SHP77 (cell line): ENCODE measurements at places on chromosomes 6 and 20.

DNA sequence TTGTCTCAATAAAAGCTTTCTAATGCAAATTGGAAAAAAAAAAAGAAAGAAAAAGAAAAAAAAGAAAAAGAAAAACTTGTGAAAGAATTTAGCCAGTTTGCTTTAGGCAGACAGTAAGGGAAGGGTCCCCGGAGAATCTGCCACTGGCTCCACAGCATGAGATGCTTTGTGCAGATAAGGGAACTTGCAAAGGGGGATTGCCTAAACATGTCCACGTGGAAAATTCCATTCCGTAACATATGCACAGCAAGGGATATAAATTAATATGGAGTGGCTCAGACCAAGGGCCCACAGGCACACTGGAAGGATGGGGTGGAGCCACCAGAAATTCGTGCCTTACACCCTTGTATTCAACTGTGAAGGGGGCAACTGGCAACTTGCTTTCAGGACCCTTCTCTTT lies 45.4 kb downstream of the MKKS start:
- no peak for DNase-seq

DNA sequence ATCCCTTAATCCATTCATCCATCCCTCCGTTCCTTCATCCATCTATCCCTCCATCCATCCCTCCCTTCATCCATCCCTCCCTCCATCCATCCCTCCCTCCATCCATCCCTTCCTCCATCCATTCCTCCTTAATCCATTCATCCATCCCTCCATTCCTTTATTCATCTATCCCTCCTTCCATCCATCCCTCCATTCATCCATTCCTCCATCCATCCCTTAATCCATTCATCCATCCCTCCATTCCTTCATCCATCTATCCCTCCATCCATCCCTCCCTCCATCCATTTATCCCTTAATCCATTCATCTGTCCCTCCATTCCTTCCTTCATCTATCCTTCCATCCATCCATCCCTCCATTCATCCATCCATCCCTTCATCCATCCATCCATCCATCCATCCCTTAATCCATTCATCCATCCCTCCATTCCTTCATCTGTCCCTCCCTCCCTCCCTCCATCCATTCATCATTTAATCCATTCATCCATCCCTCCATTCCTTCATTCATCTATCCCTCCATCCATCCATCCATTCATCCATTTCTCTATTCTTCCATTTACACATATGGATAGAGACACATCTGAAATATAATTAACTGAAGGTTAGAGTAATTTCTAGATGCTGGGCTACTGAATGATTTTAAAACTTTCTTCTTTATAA lies 100.9 kb downstream of the TSHZ2 start:
- DNase-seq = no peak

DNA sequence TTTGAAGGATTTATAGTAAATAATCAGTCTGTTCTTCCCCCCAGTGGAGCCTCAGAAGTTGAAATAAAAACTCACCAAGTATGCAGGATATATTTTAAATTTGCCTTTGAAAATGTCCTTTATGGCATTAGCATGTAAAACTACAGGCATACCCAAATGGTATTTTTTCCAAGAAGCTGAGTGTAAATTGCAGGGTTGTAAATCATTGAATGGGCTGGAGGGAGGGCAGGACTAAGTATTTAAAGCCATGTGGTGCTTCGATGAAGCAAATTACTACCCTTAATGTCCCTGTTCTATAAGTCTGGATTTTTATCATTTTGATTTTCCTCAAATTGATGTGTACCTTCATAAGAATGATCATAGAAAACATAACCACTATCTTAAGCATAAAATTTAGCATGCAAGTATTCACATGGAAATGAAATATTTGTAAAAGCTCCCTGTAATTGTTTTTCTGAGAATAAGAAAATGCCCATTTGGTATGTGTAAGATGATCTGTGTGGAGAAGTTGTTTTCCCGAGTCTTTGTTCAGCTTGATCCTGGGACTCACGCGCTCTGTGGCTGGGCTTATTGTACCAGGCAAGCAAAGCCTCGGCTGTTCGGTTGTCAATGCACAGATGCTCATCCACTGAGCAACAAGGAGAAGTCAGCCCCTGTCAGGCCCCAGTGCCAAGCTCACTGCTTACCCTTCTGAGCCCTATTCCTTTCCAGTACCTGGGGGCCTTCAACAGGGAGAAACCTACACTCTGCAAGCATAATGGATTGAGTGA lies 66.7 kb downstream of the CD164 start:
- no peak for DNase-seq

- no peak for DNase-seq
These were observed 7.6 kb upstream of the FAM83C start for GRCh38 chr20:35299780-35300179.

- DNase-seq = no peak
These were observed 96.6 kb upstream of the LOC128125822 start for GRCh38 chr6:63475707-63476106.

DNA sequence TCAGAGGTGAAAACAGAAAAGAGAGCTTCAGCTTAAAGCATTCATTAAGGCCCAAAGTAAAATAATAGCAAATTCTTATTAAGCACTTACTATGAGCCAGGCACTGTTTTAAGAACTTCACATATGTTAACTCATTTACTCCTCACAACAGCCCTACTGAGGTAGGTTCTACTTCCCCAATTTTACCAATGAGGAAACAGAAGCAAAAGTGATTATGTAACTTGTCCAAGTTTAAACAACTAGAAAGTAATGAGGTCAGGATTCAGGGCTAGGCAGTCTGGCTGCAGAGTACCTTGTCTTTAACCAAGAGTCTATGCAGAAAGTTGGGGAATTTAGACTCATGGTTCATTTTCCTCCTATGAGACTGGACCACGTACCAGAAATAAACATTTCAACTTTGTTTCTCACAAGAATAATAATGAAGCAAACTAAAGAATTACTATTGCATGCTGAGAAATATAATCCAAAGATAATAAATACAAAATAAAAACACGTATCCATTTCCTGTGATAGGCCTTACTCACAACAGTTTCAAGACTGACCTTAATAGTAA lies 3.8 kb downstream of the COL21A1 start:
- DNase-seq = no peak

GRCh38 chr6:41600499-41601247 lies 37.6 kb upstream of the MDFI start:
- DNase-seq = no peak

- no peak for DNase-seq
These were observed 229.0 kb downstream of the ZMYND8 start for GRCh38 chr20:47127546-47127945.

GRCh38 chr6:75657327-75657726 lies 55.6 kb downstream of the SENP6 start:
- DNase-seq = no peak
